Colonic mucosa (tissue), 4 donors: ENCODE measurements at places on chromosomes 4 and X. TPM values are rescaled to one million over a fixed set of nuclear protein-coding genes. Genes with fewer than 3 reads are reported as not detected.

The HTN3 gene
- not detected for total RNA-seq

- DNase-seq, result no peak
- H3K27me3 ChIP-seq, result no peaks in the 10 kb centered on the region
- H3K4me1 ChIP-seq, result no peaks in the 10 kb centered on the region
- H3K36me3 ChIP-seq, result no peaks in the 10 kb centered on the region
- H3K27ac ChIP-seq, result no peak overlapping the region
Measured at GRCh38 chr4:162841753-162842152, 324.9 kb downstream of the NAF1 start.

GRCh38 chr4:40335525-40335894 is 377 bp downstream of the CHRNA9 start:
- no peak overlapping the region for H3K4me3 ChIP-seq
- no peak for DNase-seq
- no peaks in the 10 kb centered on the region for H3K4me1 ChIP-seq
- H3K36me3 ChIP-seq, result no peaks in the 10 kb centered on the region

GRCh38 chr4:17468619-17469221 is 43.2 kb downstream of the QDPR start:
- DNase-seq, result no peak
- H3K27me3 ChIP-seq, result no peaks in the 10 kb centered on the region
- H3K4me3 ChIP-seq, result no peak overlapping the region
- H3K27ac ChIP-seq, result no peak overlapping the region
- no peaks in the 10 kb centered on the region for H3K4me1 ChIP-seq

The NAP1L3 gene
- 0.40 TPM for total RNA-seq

The PDE5A gene
- total RNA-seq, result 42.5 TPM

The KLB gene
- total RNA-seq, result 0.64 TPM

DNA sequence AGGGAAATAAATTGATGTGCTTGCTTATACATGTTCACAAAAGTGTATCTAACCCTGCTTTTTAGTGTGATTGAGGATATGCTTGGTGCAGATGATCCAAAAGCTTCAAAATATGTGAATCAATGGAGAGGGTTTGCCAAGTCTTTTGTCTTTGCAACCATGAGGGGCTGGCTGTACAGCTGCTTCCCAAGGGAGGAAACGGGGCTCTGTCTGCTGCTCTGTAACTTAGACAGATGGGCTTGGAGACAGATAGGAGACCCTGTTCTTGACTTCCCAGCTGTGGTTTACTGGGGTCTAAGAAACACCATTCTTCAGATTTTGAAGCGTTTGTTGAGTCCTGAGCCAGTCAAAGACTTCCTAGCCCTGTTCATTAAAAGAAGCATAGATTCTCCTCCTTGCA is 152.3 kb downstream of the DCLK2 start:
- H3K27ac ChIP-seq, result no peak overlapping the region
- no peaks in the 10 kb centered on the region for H3K27me3 ChIP-seq
- DNase-seq, result no peak
- H3K4me3 ChIP-seq, result no peak overlapping the region
- H3K4me1 ChIP-seq, result no peaks in the 10 kb centered on the region

DNA sequence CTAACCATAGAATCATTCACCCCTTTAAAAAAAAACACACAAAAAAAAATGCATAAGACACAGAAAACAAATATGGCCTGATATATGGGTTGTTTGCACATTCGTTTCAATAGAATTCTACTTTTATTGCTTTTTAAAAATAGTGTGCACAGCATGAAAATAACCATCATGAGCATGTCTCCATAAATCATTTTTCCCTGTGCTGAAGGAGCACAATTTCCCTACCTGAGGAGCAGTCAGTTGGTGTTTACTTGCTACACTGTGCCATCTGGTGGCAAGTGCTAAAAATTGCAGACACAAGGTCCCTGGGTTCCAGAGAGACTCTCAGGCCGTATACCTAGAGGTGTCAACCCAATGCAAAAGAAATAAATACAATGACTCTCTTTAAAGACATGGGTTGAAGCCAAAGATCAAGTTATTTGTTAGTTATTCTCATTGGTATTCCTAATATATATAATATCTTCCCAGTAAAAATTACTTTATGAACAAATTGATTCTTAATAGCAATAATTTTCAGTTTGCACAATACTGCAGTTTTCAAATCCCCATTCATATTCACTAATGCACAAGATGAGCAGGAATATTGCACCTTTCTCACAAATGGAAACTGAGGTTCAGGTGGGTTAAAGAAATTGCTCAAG is 551.4 kb downstream of the IQCM start:
- no peaks in the 10 kb centered on the region for H3K27me3 ChIP-seq
- no peaks in the 10 kb centered on the region for H3K4me1 ChIP-seq
- no peak overlapping the region for H3K27ac ChIP-seq
- DNase-seq, result peak; percentile 41
- H3K36me3 ChIP-seq, result no peaks in the 10 kb centered on the region
- no peak overlapping the region for H3K4me3 ChIP-seq

The SFRP2 gene
- 36.2 TPM for total RNA-seq

The TBC1D8B gene
- total RNA-seq, result 17.9 TPM

DNA sequence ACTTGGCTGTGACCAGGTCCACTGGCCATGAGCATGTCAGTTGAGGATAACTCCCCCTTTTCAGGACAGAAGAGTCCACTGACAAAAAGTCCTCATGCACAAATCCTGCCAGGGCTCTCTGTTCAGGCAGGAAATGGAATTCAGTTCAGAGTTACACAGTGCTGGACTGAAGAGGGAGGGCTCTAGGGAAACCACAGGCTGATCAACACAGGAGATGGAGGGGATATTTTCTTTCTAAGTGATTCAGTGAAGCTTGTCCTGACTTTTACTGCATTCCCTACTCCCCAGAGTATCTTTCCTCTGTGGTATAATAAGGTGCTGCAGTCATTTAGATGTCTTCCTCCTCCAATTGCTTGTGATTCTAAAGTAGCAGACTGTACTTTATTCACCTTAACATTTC is 335.5 kb upstream of the IGFBP7 start:
- H3K27ac ChIP-seq, result no peak overlapping the region
- no peaks in the 10 kb centered on the region for H3K36me3 ChIP-seq
- H3K4me3 ChIP-seq, result no peak overlapping the region

The PRKG2 gene
- total RNA-seq, result 2.3 TPM

GRCh38 chr4:56220261-56220660 is 167.0 kb downstream of the AASDH start:
- no peaks in the 10 kb centered on the region for H3K27me3 ChIP-seq
- no peaks in the 10 kb centered on the region for H3K4me1 ChIP-seq
- no peak overlapping the region for H3K27ac ChIP-seq
- no peak for DNase-seq
- no peak overlapping the region for H3K4me3 ChIP-seq

DNA sequence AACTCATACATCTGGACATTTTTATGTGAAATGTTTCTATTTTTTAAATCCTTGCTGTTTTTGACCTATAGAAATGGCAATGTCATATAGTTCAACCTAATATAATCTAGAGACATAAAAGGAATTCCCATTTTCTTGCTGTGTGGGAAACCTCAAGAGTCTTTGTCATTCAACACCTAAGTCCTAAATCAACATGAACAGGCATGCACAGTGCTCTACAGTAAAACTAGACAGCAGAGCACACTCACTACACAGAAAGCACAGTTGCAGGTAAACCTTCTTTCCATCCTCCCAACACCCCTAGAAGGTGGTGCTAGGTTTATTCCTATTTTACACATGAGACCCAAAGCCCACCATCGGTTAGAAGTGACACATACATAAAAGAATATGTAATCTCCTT is 79.1 kb upstream of the C1QTNF7 start:
- no peaks in the 10 kb centered on the region for H3K27me3 ChIP-seq
- no peak overlapping the region for H3K4me3 ChIP-seq

- DNase-seq, result no peak
- H3K27ac ChIP-seq, result no peak overlapping the region
- H3K4me3 ChIP-seq, result no peak overlapping the region
- no peaks in the 10 kb centered on the region for H3K4me1 ChIP-seq
- no peaks in the 10 kb centered on the region for H3K27me3 ChIP-seq
Measured at GRCh38 chr4:123889507-123889906, 492.9 kb downstream of the SPRY1 start.

The ABCG2 gene
- total RNA-seq, result 18.8 TPM

- H3K27me3 ChIP-seq, result no peaks in the 10 kb centered on the region
- no peak overlapping the region for H3K27ac ChIP-seq
- H3K4me1 ChIP-seq, result no peaks in the 10 kb centered on the region
- no peak overlapping the region for H3K4me3 ChIP-seq
- no peak for DNase-seq
- no peaks in the 10 kb centered on the region for H3K36me3 ChIP-seq
Measured at GRCh38 chr4:78613522-78614321, 62.2 kb downstream of the ANXA3 start.

DNA sequence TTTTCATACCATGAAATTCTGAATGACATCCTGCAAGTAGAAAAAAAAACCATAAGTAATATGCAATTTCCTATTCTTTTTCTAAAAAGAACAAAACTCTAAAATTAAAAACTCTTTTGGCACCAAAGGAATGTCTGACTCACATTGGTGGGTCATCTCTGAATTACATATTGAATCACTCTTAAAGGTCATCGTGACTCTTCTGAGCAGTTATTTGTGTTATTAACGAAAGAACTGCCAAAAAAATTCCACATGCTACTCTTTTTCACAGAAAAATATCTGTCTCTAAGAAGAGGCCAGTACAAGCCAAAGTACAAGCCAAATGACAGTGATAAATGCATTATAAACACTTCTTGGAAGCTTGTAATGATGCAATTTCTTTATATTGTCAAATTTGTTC is 282.2 kb downstream of the GUCY2F start:
- no peaks in the 10 kb centered on the region for H3K4me1 ChIP-seq
- DNase-seq, result no peak
- no peaks in the 10 kb centered on the region for H3K36me3 ChIP-seq
- H3K27me3 ChIP-seq, result no peaks in the 10 kb centered on the region

The ADRA2C gene
- total RNA-seq, result 0.69 TPM

The PDZD4 gene
- 1.5 TPM for total RNA-seq

GRCh38 chrX:153867671-153868070 is 18.3 kb downstream of the L1CAM start:
- DNase-seq, result no peak
- H3K27ac ChIP-seq, result no peak overlapping the region
- peaks cover 1% of the 10 kb centered on the region for H3K27me3 ChIP-seq
- H3K4me3 ChIP-seq, result no peak overlapping the region

DNA sequence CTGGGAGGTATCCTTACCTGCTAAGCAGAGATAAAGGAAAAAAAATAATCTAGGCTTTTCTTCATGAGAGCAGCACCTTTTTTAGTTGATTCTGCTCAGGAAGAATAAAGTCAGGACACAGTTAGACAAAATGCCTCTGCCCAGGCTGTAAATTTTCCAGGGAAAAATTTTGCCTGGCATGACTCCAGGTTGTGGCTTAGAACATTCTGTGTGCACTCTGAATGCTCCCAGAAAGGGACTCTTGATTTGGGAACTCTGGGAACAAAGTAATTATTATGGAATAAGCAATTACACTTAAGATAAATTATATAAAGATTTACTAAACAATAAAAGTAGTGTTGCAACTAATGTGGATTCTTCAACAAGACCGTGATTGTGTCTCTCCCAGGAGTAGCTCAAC is 826.2 kb upstream of the TENM3 start:
- no peak for DNase-seq
- H3K36me3 ChIP-seq, result no peaks in the 10 kb centered on the region
- H3K27ac ChIP-seq, result no peak overlapping the region

The MAGEB1 gene
- not detected for total RNA-seq

DNA sequence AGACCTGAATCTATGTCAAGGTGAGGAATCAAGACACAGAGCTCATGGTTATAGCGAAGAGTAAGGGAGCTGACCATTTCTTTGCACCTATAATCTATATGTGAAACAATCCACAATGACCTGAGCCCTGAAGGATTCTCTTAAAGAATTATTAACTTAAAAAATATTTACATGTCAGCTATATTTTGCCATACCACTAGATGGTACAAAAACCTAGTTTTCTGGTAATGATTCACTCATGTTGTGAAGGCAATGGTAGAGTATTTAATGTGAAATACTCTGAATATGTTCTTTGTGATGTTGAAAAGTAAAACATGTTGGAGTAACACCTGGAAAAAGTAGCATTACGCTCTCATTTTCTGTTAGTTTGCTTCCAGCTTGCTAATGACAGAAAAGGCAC is 40.0 kb downstream of the VGLL1 start:
- no peaks in the 10 kb centered on the region for H3K36me3 ChIP-seq
- DNase-seq, result no peak
- no peaks in the 10 kb centered on the region for H3K4me1 ChIP-seq
- H3K27ac ChIP-seq, result no peak overlapping the region
- H3K4me3 ChIP-seq, result no peak overlapping the region
